ENCODE measurements at places on chromosomes 1 and 21. TPM values are rescaled to one million over a fixed set of nuclear protein-coding genes. Genes with fewer than 3 reads are reported as not detected.
A peak's percentile ranks its signal among the peaks of the same experiment; 100 is the strongest.

DNA sequence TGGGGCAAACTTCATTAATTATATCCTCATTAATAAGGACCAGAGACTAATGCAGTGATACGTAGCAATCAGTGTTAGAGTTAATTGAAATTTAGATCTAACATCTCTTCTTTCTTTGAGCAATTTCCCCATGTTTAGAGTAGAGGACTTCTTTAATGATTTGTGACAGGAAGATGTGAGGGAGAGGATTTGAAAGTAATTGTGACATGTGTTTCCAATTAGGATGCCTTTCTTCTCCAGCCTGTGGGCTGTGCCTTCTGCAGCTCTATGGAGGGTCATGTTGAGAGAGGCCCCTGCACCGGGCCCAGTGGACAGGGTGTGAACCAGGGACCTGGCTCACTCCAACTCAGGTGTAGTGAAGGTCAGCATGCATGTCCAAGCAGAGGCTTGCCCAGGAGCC is 103.0 kb downstream of the GREM2 start:
- DNase-seq: no peak

DNA sequence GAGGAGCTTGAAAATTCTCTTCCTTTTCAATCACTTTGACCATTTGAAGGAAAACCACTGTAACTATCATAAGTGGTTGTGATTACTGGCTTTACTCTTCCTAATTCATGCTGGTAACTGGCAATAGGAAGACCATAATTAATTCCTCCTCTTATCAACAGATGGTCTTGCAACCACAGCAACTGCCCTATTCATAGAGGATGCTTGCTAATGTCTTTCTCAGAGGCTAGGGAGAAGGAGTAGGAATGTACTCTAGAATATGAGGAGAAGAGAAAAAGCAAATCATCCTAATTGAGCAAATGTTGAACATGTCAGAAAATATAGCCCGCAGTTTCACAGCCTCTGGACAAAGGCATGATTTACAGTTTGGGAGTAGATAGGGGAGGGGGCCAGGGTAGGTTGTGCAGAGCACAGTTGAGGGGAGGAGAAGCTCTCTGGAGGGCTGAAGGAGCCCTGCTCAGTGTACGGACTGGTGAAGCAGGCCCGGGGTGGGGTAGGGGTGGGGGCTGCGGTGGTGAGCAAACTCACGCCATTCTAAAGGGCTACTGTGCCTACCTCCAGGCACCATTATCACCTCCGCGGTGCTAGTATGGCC is 192.9 kb downstream of the PCP4 start:
- no peak for DNase-seq

DNA sequence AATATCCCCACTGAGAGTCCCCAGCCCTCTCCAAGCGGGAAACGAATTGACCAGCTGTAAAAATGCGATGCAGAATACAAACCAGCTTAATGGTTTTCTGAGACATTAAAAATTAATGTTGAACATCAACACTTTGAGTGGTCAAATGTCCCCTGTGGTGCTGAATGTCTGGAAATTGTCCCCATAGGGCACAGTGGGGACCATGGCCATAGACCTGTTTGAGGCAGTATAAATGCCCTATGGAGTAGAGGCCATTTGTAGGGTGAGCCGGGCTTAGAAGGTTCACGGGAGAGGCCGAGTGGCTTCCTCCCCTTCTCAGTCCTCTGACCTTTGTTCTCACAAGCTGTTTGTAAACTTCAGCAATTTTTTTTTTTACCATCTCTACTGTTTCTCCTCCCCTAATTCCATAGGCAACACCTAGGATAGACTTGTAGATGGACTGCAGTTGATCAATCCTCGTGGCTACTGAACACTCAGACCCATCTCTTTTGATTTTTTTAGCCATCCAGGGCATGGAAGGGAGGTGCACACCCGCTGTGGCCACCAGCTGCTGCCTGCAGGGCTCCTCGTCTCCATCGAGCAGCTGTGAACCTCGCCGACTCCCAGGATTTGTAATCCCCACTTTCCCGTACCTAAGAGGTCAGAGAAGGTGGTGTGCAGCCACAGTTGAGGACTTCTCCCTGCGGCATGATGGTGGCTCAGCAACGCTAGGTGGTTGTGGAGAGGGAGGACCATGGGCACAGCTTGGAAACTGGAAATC is 41.0 kb downstream of the KAZN start:
- no peak for DNase-seq

- DNase-seq: no peak
These were observed 801.7 kb upstream of the BRINP3 start for GRCh38 chr1:191279266-191279800.

GRCh38 chr1:208139434-208140045 is 104.6 kb downstream of the PLXNA2 start:
- no peak for DNase-seq

DNA sequence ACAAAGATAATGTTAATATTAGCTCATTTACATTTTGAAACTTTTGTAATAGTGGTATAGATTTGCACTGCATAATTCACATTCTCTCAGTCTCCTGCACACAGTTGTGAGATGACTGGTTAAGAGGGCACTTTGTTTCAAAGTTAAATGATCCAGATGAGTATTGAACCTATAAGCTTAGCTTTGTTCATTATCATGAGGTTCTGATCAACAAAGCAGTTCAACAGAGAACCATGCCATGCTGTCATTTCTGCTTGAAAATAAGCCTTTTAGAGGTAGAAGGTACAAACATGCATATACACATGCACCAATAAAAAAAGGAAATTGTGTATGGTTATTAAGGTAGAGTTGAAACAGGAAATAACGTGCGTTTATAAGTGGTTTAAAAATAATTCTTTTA is 4.8 kb downstream of the RAP1A start:
- no peak for DNase-seq

DNA sequence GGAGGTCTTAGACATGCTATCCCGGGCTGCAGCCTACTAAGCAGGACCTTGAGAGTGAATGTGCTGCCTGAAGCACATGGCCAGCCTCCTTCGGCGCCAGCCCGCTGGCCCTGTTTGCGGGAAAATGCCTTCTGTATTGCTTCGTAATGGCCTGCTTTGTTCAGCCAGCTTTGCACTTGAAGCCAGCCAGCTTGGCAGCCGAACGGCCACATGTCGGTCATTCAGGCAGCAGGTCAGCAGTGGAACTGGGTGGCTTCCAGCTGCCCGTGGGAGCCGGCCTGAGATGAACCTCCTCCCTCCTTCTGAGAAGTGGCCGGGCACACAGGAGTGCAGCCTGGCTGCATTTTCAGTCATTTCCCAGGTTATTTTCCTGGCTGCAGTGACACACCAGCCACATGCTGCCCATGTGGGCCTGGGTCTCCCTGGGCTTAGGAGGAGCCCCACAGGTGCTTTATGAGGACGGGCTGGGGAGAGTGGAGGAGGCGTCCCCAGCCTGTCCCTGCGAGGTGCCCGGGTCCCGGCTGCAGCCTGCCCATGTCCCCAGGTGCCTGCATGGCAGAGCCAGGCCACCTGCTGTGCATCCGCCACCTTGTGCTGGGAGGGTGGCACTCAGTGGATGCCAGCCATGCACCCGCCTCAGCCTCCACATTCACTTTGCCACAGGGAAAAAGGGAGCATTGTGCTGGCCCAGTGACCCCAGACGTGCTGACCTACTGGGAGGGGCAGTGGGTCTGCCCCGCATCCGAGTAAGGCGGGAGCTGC is 103.5 kb downstream of the SIK1 start:
- DNase-seq: no peak

DNA sequence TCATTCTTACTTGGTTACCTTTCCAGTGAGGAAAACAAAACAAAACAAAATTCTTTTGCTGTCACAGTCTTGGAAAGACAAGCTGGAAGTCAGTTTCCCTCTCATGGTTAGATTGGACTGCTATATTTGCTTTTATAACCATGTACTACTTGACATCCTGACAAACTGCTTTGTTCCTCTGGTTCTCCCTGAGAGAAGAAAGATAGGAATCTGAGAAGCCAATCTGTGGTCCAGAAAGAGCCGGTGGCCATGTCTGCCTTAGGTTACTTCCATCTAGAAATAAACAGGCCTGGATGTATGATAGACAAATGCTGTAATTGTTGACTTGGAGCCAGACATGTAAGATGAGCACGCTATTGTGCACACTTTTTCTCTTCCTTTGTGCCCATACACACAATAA is 330.0 kb downstream of the BRINP3 start:
- no peak for DNase-seq

GRCh38 chr1:53551428-53551995 is 92.3 kb downstream of the DMRTB1 start:
- DNase-seq: no peak

- no peak for DNase-seq
These were observed 9.5 kb downstream of the WNT9A start for GRCh38 chr1:227938276-227938675.

DNA sequence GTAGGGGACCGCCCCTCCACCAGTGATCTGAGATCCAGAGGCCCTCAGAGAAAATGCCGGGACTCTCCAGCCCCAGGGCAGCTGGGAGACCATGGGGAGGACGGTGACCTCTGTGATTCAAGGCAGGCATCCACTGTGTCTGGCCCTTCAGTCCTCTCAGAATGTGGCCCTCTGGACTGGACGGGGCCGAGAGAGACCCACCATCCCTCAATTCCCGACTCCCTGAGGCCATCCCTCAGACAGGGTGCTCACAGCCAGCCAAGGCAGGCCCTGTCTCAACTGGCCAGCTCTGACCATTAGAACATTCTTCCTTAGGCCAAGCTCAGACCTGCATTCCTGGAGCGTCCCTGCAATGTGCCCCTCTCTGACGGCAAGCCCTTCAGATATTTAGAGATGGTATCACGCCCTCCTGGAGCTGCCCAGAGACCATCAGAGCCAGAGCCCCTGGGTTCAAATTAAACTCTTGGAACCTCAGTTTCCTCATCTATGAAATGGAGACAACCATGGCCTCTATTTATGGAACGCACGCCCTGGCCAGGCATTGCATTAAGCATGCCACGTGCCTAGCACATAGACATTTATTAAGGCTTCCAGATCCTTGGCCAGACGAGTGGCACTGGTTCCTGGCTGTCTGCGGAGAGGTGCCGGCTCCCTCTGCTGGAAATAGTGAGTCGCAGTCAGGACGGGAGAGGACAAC is 9.6 kb upstream of the EPS8L3 start:
- peak; percentile 80 for DNase-seq

DNA sequence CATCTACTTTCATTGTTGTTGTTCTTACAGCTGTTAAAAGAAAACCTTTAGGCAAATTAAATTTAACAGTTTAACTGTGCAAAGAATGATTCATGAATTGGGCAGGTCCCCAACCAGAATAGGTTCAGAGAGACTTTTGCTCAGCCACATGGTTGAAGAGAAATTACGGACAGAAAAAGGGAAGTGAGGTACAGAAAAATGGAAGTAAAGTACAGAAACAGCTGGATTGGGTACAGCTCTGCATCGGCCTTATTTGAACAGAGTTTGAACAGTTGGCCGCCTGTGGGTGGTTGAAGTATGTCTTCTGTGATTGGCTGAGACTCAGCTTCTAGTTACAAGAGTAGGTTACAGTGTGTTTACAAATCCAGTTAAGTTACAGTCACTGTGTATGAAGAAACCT is 210.1 kb downstream of the FGGY start:
- DNase-seq: peak; percentile 95

DNA sequence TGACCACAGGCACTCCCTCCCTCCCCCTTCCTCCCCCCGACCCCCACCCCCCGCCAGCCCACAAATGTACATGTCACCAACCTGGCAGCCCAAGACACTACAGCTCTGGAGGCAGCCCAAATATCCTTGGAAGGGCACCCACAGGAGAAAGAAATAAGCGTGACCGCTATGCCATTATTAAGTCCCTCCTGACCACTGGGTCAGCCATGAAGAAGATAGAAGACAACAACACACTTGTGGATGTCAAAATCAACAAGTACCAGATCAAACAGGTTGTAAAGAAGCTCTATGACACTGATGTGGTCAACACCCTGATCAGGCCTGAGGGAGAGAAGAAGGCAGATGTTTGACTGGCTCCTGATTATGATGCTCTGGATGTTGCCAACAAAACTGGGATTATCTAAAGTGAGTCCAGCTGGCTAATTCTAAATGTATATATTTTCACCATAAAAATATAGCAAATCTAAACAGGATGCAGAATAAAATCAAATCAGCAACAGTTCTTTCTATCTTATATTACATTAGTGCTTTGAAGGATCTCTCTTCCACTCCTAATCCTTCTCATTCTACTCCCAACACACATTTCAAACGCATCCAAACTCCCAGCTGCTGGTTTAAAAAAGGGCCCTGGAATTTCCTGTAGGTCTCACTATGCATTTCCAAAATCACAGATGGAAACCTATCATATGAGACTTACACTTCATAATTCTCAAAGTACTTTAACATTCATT is 77.4 kb upstream of the SLFNL1 start:
- no peak for DNase-seq

DNA sequence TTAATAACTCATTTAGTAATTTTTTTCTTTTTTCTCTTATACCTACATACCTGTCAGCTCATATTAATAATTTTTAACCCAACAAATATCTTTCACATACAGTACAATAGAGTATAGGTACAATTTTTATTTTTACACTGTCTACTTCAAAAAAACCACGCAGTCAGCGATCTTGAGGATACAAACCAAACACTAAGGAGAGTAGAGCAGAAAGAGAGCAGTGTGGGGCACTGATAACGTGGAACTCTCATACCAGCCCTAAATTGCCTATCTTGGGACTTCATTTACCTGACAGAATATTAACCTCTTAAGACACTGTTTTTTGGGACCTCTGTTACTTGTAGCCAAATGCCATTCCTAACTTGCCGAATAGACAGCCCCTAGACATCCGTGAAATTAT is 5.5 kb downstream of the TRMT1L start:
- DNase-seq: no peak

NBPF8 gene
- 20.2 TPM for total RNA-seq

REN gene
- not detected for total RNA-seq

TRAF5 gene
- total RNA-seq: 4.2 TPM

GSTM5 gene
- not detected for total RNA-seq

FCGR3B gene
- not detected for total RNA-seq

OR2T33 gene
- total RNA-seq: not detected

ASCL5 gene
- total RNA-seq: not detected

CA14 gene
- total RNA-seq: not detected

SRGAP2 gene
- 34.4 TPM for total RNA-seq
